AG09319 (cell line): ENCODE measurements at places on chromosomes 7 and 10.

DNA sequence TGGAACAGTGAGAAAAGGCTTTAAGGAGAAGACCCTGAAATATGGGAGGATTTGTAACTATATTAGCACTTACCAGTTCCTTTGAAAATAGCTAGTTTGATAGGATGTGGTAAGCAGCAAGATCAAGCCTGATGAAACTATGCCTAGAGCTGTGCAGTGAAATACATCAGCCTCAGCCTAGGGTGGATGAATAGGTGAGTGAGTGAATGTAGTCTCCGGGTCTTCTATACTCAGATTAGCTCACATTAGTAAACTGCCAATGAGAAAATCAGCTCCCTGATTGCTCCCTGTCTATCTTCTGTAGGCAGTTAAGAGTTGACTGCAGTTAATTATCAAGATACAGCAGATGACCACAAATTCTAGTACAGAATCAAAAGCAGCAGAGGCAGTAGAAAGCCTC is 89.6 kb downstream of the ELAPOR2 start:
- DNase-seq, result no peak

- DNase-seq, result no peak
These were observed 29.5 kb upstream of the PRKCQ start for GRCh38 chr10:6609625-6610024.

- DNase-seq, result no peak
These were observed 7.9 kb downstream of the KNDC1 start for GRCh38 chr10:133167693-133168616.

DNA sequence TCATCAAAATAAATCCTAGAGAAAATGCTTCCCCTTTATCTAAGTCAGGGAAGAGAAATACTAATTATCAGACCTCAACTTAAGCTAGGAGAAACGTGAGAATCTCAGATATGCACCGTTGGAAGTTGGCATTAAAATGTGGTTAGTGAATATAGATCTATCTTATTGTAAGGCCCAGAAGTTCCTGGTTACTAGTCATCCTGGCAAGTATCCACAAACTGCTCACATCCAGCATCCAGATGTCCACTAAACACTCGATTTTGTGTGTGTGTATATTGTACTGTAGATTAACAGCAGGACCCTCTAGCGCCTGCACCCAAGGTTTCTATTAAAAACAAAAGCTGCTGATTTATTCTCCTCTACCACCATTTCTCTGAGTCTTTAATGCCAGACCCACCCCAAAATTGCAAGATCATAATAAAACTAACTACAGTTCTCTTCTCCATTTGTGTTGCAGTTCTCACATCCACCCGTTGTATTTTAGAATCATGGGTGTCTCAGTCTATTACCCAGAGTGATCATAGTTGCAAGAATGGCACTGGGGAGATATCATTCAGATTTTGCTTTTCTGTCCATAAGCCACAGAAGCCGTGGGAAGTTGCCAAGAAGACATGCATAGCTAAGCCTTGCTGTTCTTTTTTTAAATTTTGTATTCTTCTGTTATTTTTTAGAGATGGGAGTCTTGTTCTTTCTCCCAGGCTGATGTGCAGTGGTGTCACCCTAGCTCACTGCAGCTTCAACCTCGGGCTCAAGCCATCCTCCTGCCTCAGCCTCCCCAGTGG is 165.4 kb downstream of the KIAA1217 start:
- no peak for DNase-seq

- no peak for DNase-seq
These were observed 3.7 kb upstream of the HOXA7 start for GRCh38 chr7:27160145-27160545.

- DNase-seq, result no peak
These were observed 9.2 kb downstream of the ITPRIP start for GRCh38 chr10:104328896-104329710.

DNA sequence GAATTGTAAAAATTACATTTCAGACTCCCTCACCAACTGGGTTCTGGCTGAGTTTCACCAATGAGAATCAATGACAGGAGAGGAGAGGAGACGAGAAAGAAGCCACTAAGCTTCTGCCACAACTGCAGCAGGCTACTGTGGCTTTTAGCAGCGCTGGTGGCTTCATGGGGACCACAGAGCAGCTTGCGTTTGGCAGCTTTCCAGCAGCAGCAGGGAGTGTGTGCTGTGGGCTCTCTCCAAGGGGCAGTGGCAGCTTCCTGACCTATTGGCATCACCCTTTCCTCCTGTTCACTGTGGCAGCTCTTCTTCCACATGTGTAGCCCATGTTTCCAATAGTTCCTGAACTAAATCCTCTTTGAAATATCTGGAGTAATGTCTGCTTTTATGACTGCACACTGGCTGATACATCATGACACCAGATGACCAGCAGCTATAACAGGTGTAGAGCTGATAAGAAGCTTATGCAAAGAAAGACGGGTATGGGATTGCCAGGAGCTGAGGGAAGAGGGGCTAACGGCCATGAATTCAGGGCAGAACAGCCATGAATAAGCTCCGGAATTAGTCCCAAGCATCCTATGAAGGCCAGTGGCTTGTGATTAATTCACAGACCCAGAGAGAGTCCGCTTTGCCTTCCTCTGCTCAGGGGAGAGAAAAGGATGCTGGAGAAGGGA is 46.8 kb downstream of the KCNH2 start:
- no peak for DNase-seq

- DNase-seq, result no peak
These were observed 328.7 kb downstream of the PAXIP1 start for GRCh38 chr7:154674191-154674590.

GRCh38 chr10:88262591-88263234 is 320.4 kb downstream of the RNLS start:
- no peak for DNase-seq

DNA sequence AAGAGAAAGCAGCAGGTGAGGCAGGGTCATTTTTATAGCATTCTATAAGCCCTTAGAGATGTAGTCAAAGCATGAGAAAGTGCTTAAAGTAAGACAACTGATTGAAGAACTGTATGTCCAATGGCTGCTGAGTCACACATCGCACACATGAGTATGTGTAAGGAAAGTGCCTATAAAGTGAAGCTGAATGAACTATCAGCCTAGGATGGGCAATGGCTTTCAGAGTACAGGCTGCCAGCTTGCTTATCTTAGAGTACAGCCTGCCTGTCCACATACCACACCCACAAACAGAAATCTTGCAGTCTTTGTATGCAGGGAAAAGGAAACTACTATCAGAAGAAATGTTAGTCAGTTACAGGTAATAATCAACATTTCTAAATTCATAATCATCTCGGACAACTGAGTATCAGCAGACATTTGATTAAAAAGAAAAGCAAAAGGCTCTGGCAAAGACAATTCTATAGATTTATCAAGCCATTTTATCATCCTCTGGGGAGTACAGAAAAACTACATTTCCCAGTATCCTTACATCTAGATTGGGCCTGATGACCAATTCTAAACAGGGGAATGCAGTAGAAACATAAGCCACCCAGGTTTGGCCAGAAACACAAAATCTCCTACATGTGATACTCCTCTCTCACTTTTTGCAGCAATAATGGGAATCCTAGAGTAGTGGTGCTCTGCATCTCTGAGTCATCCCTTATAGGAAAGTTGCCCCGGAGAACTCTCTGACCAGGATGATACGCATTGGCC is 16.2 kb upstream of the EPHB6 start:
- DNase-seq, result no peak

DNA sequence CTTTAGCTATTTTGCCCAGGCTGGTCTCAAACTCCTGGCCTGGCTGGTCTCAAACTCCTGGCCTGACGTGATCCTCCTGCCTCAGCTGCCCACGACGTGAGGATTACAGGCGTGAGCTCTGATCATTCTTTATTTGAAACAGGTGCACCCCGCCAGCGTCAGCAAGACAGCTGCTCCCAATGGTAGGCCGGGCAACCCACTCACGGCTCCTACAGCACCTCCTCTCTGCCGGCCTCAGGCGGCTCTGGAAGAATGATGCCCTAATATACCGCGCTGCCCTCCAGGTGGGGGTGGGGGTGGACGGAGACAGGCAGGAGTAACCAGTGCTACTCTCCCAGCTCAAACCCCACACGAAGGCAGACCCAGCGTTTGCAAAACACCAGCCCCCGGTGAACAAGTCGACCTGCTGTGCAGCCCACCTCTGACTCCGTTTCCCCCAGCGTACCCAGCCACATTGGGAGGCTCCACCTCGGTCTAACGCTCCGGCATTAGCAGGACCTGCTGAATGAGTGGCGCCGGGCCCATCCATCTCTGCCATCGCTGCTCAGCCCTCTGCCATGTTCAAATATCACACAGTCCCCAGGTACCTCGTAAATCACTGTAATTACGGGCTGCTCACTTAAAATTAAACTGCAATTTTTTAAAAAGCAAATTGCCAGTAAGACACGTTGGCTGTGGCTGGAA is 148.6 kb downstream of the ELFN1 start:
- DNase-seq, result no peak

DNA sequence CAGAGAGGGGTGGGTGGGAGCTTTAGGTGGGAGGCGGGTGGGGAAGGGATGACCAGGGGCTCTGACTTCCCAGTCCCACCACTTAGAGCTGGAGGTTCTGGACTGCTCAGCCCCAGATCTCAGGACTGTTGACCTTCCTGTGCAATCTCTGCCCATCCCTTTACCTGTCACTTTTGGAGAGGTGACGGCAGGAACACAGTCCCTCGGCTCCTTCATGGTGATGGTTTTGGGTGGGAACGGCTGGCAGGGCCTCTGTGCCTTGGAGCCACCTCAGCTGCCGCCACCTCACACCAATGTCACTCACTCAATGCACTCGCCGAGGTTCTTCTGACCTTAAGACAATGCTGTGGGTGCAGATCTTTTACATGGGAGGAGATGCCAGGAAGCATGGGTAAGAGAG is 49.0 kb downstream of the TMEM270 start:
- no peak for DNase-seq

DNA sequence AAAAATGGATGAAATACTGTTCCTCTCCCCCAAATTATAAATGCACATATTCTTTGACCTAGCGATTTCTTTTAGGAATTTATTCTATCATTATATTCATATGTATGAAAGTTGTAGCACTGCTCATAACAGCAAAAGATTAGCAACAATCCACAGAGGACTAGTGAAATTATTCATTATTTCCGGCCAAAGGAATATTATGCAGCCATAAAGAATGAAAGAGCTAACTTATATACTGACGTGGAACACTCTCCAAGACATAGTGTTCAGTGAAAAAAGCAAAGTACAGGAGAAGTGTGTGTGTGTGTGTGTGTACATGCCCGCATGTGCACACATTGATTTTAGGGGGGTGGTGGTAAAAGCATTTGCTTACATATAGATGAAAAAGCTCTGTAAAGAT is 23.3 kb downstream of the MMS19 start:
- no peak for DNase-seq

DNA sequence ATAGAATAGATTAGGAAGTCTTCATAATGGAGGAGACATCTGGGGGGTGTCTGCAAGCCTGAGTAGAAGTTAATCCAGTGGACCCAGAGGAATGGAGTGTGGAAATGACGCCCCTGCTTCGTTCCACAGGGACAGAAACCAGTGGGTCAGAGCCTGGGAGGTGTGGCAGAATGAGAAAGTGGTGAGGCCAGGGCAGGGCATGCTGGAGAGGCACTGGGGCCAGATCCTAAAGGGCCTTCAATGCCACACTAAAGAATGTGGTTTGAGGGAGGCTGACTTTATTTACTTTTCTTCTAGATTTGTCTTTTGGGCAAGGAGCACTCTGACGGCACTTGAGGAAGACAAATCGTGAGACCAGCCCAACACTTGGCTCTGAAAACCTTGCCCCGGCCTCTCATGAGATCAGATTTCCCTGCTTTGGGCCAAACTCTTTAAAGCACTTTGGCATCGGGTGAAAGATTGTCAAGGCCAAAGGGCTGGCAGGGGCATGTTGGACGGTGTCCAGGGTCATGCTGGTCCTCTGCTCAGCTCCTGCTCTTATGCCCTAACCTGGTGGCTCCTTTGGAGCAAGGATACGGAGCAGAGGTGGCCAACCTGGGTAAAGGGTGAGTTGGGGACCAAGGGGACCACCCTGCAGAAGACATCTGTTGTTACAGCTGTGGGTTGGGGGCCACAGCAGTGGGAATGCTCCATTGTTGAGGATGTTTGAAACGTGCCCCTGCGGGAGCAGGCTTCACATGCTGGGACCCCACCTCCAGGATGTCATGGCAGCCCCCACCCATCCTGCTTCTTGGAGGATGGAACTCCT is 157.0 kb upstream of the ZMIZ1 start:
- DNase-seq, result no peak

- peak; percentile 44 for DNase-seq
These were observed 29.9 kb downstream of the GSAP start for GRCh38 chr7:77386165-77386822.

DNA sequence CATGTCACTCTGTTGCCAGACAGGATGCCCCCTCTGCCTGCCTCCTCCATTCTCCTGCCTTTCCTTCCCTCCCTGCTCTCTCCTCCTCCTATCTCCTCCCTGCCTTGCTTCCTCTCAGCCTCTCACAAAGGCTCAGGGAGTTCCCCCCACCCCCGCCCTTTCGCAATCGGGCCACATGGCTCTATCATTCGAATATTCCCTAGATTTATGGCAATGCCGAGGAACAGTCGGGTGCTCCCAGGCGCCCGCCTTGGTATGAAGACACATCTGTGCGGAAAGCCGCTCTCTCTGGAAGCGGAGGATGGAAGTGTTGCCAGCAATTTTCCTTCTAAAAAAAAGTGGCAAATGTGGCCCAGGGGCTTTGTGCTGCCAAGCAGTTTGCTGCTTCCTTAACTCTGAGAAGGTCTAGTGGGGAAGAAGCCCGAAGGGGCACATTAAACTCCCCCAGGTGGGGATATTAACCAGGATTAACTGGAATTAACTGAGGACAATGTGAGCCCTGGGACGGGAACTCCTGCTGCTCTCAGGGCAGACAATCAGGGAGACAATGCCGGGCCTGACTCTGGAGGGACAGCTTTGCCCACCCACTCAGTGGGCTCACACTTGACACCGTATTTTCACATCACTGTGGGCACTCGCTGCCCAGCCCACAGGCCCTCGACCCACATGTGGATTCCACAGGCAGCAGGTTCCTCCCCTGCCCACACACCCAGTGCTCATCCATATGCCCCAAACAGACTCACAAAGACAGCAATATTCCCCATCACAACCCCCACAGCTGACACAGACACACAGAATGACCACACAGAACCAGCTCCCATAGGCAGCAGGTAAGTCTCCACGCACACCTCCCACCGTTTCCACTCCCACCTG is 88.4 kb upstream of the SMNDC1 start:
- no peak for DNase-seq

- peak; percentile 15 for DNase-seq
These were observed 65.9 kb downstream of the BBS9 start for GRCh38 chr7:33195264-33195663.

- no peak for DNase-seq
These were observed 95.2 kb downstream of the PFKFB3 start for GRCh38 chr10:6297951-6298381.

DNA sequence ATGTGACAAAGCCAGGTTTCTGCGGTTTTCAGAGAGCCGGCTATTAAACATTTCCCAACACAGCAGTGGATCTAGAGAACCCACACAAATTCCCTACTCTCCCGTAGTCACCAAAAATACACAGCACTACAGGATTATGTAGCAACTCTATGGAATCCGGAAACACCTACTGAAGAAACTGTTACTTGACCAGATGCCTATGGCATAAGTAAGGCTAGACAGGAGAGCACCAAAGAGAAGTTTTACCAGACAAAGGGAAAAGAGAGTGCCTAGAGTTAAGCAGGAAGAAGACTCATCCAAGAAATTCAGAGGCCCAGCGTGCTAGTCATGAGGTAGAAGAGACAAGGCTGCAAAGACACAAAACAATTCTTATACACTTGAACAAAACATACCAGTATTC is 321.1 kb downstream of the PARD3 start:
- no peak for DNase-seq
